ENCODE measurements at places on chromosomes 12 and 14.

DNA sequence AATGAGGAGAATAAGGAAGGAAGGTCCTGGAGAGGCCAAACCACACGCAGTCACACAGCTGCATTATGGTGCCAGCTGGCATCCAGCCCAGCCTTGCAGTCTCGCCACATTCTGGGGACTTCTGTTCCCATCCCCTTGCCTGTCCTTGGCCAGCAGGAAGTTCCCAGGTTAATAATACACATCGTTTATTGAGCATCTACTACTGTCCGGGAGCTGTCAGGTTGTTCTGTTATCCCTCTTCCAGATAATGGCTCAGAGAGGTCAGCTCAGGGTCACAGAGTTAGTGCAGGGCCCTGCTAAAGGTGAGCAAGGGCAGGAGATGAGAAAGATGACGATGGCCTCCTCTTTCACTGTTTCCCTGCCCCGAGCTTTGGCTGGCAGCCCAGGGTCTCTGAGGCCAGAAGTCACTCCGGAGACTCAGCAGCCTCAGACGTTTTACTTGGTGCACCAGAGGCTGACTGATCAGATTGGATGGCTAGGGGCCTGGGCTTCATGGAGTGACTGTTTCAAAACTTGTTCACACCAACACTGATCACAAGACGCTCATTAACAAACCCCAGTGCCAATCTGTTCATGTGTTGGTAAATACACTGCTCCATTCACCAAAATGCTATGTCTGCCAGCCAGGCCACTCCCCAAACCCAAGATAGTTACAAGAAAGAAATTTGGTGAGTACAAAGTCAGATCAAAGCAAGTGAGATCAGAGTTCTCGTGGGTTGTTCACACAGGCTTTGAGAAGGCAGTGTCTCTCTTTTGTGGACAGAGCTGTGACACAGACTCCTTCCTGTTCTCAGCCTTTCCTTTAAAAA, 79.2 kb downstream of the B4GALNT3 start:
- DNase-seq, result no peak

GRCh38 chr12:107684029-107684795, 1.4 kb upstream of the PWP1 start:
- no peak for DNase-seq

GRCh38 chr12:107200394-107200793, 107.0 kb upstream of the CRY1 start:
- no peak for DNase-seq

- no peak for DNase-seq
Measured at GRCh38 chr12:106804668-106805067, 30.2 kb downstream of the RIC8B start.

GRCh38 chr14:81004575-81004974, 49.2 kb downstream of the TSHR start:
- no peak for DNase-seq

GRCh38 chr14:31229638-31230572, 22.3 kb upstream of the HECTD1 start:
- DNase-seq, result no peak
